Midbrain (tissue), 1 donor: ENCODE measurements at places on chromosomes 7 and 10.

DNA sequence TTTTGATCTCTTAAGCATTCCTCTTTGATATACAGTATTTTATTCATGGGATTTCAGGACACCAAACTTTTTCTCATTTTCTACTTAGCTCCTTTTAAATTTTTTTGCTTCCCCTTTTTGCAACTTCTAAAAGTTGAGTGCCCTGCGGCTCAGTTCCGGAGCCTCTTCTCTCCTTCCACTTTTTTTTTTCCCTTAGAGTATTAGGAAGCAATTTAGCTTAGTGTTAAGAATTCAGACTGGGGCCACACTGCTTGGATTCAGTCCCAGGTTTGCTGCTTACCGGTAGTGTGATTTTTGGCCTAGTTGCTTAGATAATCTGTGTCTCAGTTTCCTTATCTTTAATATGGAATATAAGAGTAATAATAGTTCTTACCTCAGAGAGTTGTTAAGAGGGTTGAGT lies 3.4 kb downstream of the STAM start:
- DNase-seq, result no peak

DNA sequence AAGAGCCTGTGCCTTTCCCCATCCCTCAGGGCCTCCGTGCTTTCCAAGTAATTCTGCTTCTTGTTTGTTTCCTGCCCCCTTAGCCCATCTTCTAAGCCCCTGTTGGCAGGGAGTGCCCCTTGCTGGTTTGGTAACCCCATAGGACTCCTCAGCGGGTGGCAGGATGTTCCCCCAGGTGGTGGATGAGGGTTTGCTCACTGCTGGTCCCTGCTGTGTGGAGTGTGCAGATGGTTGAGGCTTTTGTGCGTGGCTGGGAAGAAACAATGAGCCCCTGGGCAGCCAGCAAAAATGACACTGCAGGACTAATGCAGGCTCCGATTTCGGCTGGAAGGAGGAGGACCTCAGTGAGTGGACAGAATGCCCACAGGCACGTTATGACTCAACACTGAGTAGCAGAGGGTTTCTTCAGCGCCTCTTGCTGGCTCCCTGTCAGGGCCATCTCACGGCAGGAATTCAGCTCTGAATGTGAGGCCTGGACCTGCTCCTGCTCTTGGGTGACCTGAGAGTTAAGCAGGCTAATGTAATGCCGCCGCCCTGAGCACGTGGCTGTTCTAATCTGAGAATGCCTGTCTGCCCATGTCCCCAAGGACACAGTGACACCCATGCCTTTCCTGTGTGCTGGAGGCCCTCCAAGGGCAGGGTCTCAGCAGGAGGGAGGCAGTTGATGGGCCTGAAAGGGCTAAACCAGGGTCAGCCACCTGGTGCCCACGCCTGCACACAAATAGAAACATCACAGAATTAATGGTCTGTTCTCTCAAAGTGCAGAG lies 16.6 kb downstream of the BAG3 start:
- DNase-seq, result no peak

DNA sequence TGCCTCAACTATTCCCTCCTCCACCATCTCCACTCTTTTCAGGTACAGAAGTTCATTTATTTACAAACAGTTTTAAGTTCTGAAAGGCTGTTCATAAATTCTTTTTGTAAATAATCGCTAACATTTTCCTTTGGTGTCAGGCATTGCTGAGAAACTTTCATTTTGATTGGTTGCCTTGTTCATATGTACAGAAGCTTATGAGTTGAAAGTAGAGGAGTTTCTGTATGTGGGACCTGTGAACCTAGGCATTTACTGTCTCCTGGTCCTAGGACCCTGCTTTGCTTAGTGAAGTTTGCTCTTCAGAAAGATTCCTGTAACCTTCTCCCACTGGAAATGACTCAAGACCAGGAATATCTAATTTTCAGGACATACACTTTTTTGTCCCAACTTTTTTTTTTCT lies 30.4 kb downstream of the CCSER2 start:
- no peak for DNase-seq

- no peak for DNase-seq
Measured at GRCh38 chr7:110105307-110105706, 985.6 kb upstream of the LRRN3 start.

DNA sequence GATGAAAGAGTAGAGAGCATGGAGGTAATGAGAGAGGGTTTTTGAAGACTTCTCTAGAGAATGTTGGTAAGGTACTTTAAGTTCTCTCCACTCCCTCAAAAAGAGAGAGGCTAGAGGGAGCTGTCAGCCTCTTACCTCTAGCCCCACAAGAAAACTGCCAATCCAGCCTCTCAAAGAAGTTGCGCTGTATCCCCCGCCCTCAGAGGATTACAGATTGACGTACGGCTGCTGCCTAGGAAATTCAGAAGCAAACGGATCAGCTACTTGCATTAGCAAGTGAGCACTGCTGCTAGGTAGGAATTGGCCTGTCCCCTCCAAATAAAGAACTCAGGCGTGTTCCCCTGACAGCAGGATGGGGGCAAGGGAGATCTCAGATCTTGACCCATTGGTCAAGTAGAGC lies 34.2 kb downstream of the TYW1B start:
- DNase-seq, result no peak

- no peak for DNase-seq
Measured at GRCh38 chr7:50355817-50356178, 51.3 kb downstream of the IKZF1 start.

DNA sequence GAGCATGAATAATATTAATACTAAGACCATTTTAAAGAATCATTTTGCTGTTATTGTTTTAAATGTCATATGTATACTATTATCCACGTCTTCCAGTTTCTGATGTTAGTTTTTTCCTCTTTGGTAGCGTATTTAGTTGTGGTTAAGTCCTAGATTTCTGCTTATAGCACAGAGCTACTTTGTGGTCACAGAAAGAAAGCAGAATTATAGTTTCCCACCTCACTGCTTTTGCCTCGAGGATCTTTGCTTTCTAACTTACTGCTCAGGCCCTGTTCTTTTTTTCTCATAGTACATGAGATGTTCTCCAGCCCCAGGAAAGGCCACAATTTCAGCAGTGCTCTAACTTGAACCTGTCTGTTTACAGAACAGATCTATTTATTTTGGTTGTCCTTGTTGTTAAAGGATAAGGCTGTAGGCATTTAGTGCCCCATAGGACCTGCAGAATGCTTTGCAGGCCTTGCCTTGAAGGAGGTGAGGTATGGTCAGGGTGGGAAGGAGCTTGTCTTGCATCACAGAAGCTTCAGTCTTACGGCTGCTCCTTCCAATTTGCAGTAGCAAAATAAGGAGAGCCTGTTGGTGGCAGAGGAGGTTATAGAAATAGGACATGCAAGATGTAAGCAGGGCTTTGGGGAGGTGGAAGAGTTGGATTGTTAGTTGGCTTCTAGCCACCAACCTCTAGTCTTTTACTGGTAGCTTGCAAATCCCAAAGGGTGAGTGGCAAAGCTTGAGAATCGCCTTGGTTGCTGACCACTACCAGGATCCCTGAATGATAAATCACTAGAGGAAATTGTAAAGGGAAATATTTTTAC lies 129.1 kb downstream of the LRRC4 start:
- no peak for DNase-seq

- no peak for DNase-seq
Measured at GRCh38 chr7:8536431-8536830, 103.0 kb downstream of the NXPH1 start.

- no peak for DNase-seq
Measured at GRCh38 chr10:128897401-128898129, 569.5 kb upstream of the MGMT start.

DNA sequence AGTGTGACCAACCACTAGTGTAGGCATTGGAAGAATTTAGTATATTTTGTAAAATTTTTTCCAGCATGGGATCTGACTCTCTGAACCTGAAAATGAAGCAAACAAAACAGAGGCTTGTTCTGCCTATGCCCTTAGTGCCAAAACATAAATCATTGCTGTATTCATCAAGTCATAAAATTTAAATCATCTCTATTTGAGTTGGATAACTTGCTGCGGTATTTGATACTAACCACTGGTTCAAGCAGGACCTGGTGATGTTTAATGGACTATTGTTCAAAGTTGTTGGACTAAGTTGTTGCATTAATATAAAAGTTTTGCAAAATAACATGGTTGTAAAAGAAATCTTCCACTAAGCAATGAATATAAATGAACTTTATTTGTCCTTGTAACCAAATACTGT lies 19.8 kb upstream of the RPA3 start:
- no peak for DNase-seq

DNA sequence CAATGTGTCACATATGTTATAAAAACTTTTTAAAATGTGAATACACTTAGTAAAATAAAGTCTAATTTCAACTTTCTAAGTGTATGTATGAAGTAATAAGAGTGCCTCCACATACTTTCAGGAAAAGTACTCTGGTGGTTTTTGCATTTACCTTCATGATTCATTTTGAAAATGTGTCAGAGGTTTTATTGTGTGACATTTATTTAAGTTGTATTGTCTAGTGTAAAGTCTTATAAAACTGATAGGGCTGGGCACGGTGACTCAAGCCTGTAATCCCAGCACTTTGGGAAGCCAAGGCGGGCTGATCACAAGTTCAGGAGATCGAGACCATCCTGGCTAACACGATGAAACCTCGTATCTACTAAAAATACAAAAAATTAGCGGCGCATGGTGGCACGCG lies 226.5 kb downstream of the ITGB1 start:
- DNase-seq, result no peak

DNA sequence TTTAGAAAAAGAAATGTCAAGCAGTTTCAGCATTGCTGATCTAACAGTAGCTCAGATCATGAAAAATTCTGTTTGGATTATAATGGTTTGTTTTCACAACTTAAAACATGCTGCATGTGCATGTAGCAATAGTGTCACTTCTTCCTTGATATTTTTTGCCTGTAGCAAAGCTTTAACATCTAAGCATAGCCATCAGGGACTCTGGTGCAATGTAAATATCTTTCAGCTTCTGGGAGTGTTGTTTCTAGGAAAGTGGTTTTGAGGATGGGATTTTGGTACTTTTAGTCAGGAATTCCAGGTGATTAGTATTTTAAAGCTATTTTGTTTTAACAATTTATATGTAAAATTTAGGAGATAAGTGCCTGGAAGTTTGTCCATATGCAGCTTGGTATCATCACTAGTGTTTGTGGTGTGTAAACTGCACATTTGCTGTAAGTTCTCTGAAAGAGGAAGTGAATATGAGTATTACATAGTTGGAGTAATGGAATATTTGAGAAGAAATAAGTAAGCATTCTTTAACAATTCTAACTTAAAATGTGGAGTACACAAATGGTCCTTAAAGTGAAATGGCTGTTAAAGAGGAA lies 1.9 kb downstream of the RSBN1L start:
- DNase-seq, result no peak

- DNase-seq, result no peak
Measured at GRCh38 chr7:70406186-70406949, 725.6 kb upstream of the GALNT17 start.

DNA sequence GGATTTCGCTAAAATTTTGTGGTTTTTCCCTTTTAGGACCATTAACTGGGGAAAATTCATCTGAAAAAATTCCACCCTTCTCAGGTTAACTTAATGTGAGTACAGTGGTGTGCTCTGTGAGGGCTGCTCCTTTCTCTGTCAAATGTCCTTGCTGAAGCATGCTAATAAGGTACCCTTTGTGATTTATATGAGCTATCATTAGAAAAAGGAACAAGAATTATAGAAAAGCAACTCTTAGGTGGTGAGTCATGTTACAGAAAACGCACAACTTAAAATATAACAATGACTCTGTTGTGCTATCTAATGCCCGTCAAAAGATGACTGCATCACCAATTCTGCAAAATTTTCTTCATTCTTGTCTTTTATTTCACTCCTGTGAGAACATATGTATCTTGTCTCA lies 162.0 kb upstream of the MAGI2 start:
- DNase-seq, result no peak

- no peak for DNase-seq
Measured at GRCh38 chr10:3652886-3653285, 132.1 kb downstream of the KLF6 start.

- no peak for DNase-seq
Measured at GRCh38 chr10:119113751-119114732, 10.1 kb downstream of the DENND10 start.

GRCh38 chr10:59177836-59178235 lies 1.4 kb downstream of the PHYHIPL start:
- no peak for DNase-seq

- no peak for DNase-seq
Measured at GRCh38 chr10:43842072-43842471, 193.4 kb upstream of the ZNF32 start.

- DNase-seq, result no peak
Measured at GRCh38 chr10:59968705-59969104, 62.3 kb upstream of the CCDC6 start.

DNA sequence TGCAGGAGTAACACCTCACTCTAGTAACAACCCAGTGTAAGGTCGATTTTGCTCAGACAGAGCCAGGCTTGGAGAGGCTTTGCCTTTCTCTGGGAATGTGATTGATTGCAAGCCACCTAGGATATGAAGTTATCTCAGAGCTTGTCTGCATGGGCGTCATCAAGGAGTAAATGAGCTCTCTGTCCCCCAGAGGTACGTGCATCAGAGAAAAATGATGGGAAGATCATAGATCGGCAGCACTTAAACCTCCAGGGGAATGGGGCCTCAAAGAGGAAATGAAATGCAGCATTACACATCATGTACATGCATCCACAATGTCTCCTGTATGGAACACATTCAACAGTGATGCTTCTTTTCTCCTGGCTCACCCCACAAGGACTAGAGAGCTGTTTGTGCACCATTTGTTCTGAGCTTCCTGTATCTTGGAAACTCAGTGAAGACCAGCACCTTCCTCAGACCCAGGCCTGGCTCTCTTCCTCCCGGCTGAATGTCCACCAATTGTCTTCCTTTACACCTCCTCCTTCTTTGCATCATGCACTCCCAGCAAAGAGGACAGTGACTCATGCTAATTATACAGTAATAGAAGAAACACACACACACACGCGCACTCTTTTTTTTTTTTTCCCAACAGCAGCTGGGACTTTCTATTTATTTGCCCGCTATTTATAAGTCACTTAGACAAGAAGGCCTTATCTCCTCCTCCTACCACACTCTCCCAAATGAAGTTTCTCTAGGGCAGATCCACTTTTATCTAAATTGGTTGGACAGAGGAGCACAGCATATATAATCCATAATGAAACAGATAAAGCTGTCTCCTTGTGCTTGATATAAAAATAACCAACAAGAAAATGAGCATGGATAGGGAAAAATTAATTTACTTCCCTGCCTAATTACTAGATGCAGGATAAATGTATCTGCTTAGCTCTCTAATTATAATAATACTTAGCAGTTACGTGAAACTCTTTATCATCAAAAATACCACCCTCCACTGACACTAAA lies 990.7 kb downstream of the CCSER2 start:
- no peak for DNase-seq

DNA sequence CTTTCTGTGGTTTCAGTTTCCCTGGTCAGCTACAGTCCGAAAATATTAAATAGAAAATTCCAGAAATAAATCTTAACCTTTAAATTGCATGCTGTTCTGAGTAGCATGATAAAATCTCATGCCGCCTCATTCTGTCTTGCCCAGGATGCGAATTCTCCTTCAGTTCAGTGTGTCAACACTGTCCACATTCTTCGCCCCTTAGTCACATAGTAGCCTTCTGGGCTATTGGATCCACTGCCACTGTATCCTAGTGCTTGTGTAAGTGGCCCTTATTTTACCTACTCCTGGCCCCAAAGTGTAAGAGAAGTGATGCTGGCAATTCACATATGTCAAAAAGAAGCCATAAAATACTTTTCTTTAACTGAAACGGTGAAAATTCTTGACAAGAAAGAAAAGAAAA lies 129.6 kb downstream of the ZWINT start:
- no peak for DNase-seq
